ENCODE measurements at places on chromosomes 6 and 20.

DNA sequence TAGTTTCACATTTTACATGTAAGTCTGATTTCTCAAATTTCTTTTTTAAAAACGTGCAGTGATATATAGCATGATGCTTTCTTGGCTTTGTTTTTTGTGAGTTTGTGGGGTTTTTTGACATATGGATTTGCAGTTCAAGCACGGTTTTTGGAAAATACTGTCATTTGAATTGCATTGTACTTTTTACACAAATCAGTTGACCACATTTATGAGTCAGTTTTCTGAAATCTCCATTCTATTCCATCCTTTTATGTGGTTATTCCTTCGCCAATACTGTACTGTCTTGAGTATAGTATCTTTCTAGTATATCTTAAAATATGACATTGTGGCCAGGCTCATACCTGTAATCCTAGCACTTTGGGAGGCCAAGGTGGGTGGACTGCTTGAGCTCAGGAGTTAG lies 890.0 kb upstream of the CITED2 start:
- no peak for DNase-seq

GRCh38 chr20:7924692-7925091 lies 15.6 kb downstream of the HAO1 start:
- no peak for DNase-seq

- DNase-seq: no peak
These were observed 92.4 kb downstream of the TMEM242 start for GRCh38 chr6:157230910-157231309.

- DNase-seq: no peak
These were observed 330.5 kb downstream of the EPHA7 start for GRCh38 chr6:93088621-93089501.

DNA sequence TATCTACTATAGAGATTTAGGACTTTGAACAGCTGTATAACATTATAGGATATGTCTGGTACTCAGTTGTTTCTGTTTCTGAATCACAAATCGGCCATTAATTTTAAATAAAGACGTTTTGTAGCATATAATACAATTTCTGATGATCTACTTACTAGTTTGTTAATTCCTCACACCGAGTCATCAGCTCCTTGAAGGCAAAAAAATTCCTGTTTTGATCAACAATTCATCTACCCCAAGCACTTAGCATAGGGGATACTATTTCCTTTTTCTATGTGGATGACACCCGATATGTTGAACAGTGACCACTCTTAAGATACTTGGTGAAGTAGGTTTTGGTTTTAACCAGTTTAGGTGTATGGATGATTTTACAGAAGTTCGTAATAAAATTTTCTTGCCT lies 107.3 kb downstream of the NCOA3 start:
- DNase-seq: no peak

DNA sequence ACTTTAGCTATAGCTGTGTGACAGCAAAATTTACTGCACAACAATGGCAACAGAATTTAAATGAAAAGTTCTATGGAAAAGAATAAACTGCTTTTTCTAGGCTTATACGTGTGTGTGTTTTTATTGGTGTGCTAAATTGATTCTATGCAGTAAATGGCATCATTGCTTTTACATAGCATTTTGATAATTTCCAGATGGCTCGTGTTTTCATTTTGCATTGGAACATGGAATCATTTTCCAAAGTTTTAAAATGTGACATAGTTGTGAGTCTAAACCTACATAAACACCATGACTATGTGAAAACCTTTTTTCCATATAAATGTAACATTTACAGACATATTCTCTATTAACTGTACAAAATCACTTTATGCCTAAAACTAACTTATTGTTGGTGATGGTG lies 127.8 kb downstream of the SIM1 start:
- DNase-seq: no peak

DNA sequence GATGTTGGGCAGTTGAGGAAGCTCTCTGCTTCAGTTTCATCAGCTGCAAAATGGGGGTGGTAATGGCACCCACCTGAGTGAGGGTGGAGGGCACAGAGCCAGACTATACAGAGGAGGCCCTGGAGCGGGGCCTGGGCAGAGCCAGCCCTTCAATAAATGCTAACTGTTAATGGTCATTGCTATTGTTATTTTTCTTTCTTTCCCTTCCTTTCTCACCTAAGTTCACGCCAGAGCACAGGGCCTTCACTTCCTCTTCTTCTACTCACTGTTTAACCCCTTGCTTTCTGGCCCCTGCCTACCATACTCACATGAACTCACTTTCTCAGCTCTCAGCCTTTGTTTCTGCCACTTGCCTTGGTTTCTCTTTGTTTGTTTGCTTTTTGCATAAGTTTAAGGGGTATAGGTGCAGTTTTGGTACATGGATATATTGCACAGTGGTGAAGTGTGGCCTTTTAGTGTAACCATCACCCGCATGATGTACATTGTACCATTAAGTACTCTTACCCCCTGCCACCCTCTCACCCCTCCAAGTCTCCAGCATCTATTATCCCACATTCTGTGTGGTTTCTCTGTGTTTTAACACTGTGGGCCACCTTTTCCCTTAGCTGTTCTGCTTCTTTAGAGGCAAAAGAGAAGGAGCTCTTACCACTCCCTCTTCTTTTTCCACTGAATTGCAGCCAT lies 7.5 kb upstream of the RREB1 start:
- no peak for DNase-seq

GRCh38 chr6:107793191-107793590 lies 30.9 kb downstream of the SCML4 start:
- peak; percentile 15 for DNase-seq

DNA sequence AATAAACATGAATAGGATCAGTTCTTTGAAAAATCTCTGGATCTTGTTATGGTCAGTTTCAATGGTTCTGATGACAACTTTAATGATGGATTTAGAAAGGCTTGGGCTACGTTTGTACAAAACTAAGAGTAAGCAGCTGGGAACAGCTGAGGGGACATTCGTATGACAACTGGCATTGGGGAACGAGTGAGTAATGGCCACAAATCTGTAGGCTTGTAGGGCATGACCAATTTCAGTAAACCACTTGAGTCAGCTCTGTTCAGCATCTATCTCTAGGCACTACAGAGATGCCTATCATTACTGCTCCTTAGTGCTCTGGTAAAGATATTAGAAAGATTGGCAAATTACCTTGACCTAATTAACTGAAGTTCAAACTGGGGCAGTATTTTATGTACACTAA lies 1375.6 kb downstream of the EPHA7 start:
- peak; percentile 60 for DNase-seq

- DNase-seq: no peak
These were observed 15.0 kb downstream of the OR2B3 start for GRCh38 chr6:29071831-29072723.

- DNase-seq: peak; percentile 35
These were observed 719 bp downstream of the HSP90AB1 start for GRCh38 chr6:44247338-44248302.

- DNase-seq: no peak
These were observed 125.3 kb upstream of the EXOC2 start for GRCh38 chr6:818196-818595.

GRCh38 chr6:127582777-127583462 lies 5.9 kb downstream of the C6orf58 start:
- DNase-seq: no peak

GRCh38 chr6:83467620-83468036 lies 36.8 kb upstream of the ME1 start:
- no peak for DNase-seq

DNA sequence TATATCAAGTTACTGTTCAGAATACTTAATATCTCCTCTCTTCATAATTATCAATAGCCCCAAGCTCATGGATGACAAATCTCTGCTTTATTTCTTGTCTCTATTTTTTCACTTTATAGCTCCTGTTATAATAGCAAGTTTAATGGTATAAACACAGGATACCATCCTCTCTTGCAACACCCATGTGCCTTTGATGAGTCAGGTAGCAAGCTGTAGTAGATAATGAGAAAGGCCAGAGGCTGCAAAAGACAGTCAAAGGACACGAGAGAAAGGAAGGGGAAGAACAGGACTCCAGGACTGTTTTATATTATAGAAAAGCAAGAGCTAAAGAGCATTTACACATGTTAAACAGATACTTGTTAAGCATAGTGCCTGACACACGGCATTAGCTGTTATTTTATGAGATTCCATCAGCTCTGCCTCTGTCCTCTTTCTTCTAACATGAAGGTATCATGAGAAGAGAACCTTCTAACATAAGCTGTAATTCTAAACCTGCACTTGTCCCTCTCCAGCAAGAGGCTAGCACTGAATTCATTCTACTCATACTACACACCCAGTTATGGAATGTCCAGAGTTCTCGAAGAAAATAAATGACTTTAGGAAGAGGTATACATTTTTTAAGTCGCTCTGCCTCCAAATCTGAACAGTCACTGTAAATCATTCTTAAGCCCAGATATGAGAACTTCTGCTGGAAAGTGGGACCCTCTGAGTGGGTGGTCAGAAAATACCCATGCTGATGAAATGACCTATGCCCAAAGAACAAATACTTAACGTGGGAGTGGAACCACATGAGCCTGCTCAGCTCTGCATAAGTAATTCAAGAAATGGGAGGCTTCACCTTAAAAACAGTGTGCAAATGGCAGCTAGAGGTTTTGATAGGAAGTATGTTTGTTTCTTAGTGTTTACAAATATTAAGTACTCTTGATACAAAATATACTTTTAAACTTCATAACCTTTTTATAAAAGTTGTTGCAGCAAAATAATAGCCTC lies 45.0 kb downstream of the NT5E start:
- DNase-seq: no peak

- DNase-seq: no peak
These were observed 52.4 kb downstream of the LY86 start for GRCh38 chr6:6640926-6641325.

DNA sequence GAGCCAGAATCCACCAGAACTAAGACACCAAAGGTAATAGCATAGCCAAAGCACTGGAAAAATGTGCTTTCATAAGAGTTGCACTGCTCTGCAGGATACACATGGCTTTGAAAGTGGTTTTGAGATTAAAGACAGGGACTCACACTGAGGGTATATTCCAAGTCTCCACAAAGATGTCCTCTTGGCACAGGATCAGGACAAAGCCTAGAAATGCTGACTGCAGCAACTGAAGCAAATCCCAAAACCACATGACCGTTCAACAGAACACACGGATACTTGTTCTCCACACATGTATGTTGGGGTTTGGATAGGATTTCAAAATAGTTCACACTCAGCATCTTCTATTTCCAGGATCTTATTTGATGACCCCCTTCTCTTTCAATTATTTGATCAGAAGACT lies 364.3 kb upstream of the HSF2 start:
- DNase-seq: no peak

GRCh38 chr6:137236581-137237355 lies 17.6 kb upstream of the IFNGR1 start:
- no peak for DNase-seq

DNA sequence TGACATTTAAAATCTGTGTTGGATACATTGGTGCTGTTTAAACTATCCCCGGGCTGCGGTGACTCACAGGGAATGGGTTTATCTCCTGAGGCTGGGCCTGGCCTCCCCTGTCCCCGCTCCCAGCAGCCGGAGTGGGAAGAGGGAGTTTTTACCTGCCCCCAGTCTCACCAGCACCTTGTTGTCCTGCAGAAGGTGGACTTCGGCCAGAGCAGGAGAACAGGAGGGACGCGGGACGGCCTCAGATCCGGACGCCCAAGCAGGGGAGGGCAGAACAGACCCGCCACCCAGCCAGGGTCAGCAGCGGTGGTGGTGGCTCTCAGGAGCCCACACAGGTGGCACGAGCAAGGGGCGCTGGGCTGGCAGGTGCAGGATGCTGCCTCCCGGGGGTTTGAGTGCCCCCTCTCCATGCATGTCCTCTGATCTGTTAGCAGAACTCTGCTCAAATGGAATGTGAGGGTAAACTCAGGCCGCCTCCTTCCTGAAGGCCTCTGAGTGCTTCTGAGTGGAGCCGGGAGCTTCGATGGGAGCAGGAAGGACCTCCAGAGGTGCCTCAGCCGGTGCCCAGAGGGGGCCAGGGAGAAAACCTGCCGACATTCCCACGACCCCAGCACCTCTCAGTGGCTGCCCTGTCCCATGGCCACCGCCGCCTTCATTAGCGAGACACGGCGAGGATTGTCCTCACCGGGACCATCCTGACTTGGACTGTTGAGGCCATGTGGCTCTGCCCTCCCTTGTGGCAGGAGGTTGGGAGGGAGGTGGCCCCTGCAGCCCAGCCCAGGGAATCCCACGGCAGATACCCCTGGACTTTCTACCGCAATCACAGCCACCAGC lies 43.4 kb upstream of the MRGBP start:
- DNase-seq: no peak

- DNase-seq: no peak
These were observed 42.5 kb downstream of the PANK2 start for GRCh38 chr20:3931664-3932063.

- no peak for DNase-seq
These were observed 983 bp upstream of the KCNQ5 start for GRCh38 chr6:72620871-72621290.

DNA sequence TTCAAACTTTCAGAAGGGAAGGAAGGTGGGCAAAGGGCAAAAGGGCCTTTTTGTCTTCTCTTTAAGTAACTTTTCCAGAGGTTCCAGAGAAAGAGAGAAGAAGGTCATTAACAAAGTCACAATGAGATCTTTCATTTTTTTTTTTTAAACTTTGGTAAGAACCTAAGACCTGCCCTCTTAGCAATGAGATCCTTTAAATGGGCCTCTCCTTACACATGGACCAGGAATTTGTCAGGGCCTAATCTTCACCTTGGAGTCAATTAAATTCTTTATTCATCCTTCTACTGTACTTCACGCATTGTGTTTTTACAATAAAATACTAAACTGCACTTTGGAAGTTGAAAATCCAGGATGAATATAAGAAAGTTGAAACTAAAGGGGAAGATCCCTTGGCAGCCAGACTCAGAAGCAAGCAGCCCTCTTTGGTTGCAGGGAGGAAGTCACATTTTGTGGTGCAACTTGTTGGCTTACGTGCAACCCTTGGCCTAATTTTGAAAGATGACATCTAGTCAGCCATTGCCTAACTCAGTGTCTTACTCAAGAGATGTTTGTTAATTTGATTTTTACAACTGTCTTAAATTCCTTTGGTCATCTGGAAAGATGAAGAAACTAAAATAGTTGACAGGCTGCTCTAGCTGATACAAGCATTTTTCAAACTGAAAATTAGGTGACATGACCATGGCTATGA lies 11.9 kb upstream of the TMEM170B start:
- no peak for DNase-seq

- DNase-seq: no peak
These were observed 87.5 kb downstream of the PREX1 start for GRCh38 chr20:48740292-48740649.

DNA sequence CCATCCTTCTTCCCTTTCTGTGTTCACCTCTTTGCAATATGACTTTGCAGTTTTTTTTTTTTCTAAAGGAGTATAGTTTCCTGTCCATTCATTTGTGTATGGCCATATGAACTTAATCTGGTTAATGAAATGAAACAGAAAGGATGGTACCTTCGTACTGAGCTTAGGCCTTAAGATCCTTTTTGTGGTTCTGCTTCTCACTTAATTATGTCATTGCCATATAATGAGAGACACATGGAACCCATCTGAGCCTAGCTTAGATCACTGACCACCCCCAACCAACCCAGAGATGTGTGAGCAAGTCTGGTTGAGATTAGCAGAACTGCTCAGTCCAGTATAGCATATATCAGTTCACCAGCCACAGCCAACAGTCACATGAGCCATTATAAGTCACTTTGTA lies 1179.6 kb downstream of the HACE1 start:
- no peak for DNase-seq

GRCh38 chr6:35611240-35611639 lies 77.5 kb downstream of the FKBP5 start:
- no peak for DNase-seq

Data from NCI-H774 (cell line).